ENCODE measurements at places on chromosomes 16 and 17.
A peak's percentile ranks its signal among the peaks of the same experiment; 100 is the strongest.

- no peak for DNase-seq
Observed at GRCh38 chr17:40623419-40624210, 24.0 kb downstream of the SMARCE1 start.

- DNase-seq: no peak
Observed at GRCh38 chr16:58109330-58109729, 19.9 kb downstream of the CFAP20 start.

- no peak for DNase-seq
Observed at GRCh38 chr16:73434621-73435020, 386.7 kb upstream of the ZFHX3 start.

GRCh38 chr17:17053446-17054379 is 11.5 kb downstream of the MPRIP start:
- DNase-seq: no peak

DNA sequence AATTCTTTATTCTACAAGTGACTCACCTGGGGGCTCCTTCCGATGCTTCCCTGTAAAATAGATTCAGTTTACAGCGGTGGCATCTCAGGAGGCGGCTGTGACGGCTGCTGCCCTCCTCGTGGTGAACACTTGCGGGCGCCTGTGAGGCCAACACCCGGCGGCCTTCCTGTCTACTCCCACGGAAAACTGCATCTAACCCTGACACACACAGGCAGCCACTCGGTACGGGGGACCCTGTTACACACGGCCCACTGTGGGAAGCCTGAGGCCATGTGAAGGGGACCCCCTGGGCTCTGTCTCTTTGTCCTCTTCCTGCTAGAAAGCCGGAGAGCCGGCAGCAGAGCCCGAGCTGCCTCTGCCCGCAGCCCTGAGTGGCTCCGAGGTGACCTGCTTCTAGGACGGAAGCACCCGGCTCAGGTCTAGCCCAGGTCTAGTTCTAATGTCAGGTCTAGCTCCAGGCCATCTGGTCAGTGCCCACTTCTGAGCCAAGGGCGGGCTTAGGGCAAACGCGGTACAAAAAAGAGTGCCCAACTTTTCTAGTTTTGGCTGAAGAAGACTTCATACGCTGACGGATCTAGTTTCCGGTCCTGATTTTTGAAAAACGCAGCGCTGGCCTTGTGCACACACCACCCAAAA is 159.4 kb downstream of the ENGASE start:
- no peak for DNase-seq

DNA sequence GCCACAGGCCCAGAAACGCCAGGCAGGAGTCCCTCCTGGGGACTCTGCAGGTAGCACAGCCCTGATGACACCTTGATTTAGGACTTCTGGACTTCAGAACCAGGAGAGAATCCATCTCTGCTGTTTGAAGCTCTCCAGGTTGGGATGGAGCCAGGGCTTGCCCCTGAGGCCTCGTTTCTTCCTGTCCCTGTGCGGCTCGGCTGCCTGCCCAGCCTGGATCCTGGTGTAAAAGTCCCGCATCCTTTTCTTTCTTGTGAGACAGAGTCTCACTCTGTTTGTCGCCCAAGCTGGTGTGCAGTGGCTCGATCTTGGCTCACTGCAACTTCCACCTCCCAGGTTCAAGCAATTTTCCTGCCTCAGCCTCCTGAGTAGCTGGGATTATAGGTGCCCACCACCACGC is 17.9 kb upstream of the CBX4 start:
- no peak for DNase-seq

GRCh38 chr17:69796078-69796477 is 278.9 kb upstream of the KCNJ16 start:
- DNase-seq: no peak

- DNase-seq: no peak
Observed at GRCh38 chr16:886084-886543, 84.7 kb downstream of the LMF1 start.

DNA sequence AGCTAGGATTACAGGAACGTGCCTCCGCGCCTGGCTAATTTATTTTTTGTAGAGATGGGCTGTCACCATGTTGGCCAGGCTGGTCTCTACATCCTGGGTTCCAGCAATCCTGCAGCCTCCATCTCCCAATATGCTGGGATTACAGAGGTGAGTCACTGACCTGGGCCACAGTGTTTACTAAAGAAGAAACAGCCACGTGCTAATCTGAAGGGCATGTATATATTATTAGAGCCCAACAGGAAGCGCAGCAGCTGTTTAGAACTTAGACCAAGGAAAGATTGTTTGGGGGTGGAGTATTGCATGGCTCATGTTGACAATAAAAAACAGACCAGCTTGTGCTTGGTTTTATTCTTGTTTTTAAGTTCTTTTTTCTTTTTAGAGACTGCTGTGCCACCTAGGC is 60.2 kb downstream of the HAPSTR1 start:
- DNase-seq: no peak

DNA sequence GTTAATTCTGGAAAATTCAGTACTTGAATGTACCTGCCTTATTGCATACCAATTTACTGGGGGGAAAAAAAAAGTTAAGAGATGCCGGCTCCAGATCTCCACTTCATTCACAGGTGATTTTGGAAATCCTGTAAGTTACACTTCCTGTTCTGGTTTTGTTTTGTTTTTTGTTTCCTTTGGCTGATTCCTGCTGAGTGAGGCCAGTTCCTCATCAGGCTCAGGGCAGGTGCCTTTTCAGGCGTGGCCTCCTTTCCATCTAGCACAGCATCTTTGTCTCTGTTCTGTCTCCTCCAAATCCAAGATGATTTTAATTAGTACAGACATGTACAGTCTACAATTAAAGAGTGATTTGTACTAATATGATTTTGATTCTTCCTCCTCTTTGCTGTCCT is 19.2 kb downstream of the CYB561 start:
- DNase-seq: no peak

- DNase-seq: no peak
Observed at GRCh38 chr16:50737420-50737959, 4.4 kb upstream of the CYLD start.

- DNase-seq: no peak
Observed at GRCh38 chr17:49676276-49676868, 1.5 kb downstream of the SPOP start.

DNA sequence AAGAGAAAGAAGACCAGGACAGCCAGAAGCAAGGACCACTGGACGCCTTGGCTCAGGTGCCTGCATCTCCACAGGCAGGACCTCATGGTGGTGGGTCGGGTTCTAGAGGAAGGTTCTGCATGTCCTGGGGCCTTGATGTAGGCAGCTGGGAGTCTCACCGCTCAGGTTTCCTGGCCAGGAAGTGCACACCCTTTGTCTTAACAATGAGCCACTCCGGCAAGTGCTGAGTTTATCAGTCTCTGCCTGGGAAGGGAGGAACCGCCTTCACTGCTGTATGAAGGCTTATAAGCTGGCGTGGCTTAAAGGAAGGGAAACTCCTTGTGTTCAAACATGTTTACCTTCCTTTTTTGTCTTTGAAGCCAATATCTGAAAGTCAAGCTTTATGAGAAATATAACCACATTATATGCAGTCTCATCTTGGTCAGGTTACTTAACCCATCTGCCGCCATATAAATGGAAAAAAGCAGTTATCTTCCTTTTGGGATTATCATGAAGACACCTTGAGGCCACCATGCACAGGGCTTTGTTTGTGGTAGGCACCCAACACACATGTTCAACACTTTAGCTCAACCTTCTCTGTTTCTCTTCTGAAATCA is at the start of gene ST6GALNAC1:
TSS of gene ST6GALNAC1 (minus strand) at position 205 of the 596 bp plus-strand sequence. CDS start at position 86, 119 bp downstream.
- DNase-seq: peak; percentile 18

DNA sequence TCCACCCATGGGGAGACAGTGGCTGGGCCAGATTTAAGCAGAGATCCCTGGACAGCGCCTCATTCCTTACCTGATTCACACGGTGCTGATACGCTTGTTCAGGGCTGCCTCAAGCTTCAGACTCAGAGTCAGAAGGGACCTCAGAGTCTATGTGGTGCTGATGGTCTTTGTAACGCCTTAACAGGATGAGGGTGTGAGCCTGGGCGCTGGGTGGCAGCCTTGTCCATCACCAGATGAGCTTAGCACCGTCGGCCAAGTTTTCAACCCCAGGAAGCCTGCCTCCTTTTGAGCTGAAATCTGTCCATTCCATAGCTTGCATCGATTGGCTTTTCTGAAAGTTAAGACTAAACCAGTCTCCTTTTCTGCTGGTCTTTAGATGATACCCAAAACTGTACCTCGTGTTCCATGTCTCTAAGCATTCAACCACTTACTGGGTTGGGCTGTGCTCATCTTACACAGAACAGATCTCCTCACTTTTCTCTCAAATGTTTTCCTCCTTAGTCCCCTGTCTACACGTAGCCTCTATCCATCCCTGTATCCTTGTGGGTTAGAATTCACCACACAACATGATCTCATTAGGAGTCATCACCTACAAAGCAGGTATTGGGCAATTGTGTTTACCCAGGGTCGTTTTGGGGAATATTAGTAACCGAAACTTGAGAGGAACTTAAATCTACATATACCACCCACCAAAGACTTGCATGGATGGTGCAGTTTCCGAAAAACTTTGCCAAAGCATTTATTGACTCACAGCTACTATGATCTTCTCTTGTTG is 573.4 kb downstream of the CDH13 start:
- no peak for DNase-seq

Measured in stimulated activated CD4-positive, alpha-beta T cell treated with anti-CD3 and anti-CD28 coated beads, Interleukin-1b, Interleukin-23, amount 100 ng/mL, for 4 hours (primary cell).